Naive thymus-derived CD8-positive, alpha-beta T cell (primary cell): ENCODE measurements at places on chromosomes 5 and 9.

DNA sequence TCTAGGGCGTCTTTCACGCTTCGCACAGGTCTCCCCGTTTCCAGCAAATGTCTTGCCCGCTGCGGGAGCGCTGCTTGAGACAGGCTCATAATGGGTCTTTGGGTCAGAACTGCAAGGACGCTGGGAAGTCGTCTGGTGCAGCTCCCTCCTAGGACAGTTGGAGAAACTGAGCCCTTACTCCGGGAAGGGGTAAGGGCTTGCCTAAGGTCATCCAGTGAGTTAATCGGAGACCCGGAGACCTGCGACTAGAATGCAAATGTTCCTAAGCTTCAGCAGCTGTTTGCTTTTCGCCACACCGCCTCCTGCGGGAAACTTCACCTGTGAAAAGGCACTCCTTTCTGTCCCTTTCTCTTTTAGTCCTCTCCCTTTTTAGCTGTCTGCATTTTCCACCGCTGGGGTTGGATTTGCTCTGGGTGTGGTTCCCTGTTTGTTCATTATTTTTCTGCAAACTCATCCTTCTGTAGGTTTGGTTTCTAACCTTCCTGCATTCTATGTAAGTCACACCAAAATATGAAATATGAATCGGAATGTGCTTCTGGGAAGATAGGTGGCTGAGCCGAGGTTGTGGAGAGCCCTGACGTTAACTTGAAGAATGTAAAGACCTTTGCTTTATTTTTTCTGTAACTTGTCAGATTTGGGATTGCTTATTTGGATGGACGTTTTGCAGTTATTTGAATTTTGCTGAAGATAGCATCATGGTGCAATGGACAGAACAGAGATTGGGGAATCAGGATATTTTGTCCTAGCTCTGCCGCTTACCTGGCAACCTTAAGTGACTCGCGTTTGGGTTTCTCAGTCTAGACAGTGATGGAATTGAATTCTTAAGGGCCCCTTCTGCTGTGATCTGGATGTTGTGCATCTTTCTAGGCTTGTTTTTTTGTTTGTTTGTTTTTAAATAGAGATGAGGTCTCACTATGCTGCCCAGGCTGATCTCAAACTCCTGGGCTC is 909 bp downstream of the SLC36A1 start:
- peak; percentile 11 for DNase-seq

DNA sequence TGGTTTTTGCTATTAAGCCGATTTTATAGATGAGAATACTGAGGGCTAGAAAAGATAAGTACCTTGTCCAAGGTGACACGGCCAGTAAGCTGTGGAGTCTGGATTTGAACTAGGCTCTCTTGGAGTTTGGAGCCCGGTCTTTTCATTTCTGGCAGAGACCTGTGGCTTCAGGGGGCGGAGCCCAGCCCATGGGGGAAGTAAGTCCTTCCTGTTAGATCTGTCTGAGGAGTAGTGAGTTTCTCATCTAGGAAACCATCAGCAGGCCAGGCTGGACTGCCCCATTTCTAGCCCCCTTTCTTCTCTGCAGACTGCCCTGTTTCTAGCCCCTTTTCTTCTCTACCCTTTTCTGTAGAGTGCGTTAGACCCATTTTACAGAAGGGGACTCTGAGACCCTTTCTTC is 521 bp upstream of the PTGS1 start:
- DNase-seq = no peak

- DNase-seq = no peak
Observed at GRCh38 chr9:108536836-108537601, 318.8 kb downstream of the ACTL7B start.

GRCh38 chr9:131417264-131418142 is 23.6 kb downstream of the PRRC2B start:
- DNase-seq = no peak

DNA sequence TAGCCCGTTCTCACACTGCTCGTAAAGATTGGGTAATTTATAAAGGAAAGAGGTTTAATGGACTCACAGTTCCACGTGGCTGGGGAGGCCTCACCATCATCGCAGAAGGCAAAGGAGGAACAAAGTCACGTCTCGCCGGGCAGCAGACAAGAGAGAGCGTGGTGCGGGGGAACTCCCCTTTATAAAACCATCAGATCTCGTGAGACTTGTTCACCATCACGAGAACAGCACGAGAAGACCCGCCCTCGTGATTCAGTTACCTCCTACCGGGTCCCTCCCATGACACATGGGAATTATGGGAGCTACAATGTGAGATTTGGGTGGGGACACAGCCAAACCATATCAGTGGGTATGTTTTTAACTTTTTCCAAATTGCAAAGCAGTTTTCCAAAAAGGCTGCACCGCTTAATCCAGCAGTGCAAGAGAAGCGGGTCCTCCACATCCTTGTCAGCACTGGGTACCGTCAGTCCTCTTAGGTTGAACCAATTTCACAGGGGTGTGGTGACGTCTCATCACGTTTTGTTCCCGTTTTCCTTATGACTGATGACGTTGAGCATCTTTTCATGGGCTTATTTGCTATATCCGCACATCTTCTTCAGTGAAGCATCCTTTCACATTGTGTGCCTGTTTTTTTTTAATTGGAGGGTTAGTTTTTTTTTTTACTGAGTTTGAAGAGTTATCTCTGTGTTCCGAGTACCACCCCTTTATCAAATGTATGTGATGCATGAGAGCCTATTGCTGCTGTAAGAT is 8.0 kb upstream of the FCN2 start:
- DNase-seq = no peak

DNA sequence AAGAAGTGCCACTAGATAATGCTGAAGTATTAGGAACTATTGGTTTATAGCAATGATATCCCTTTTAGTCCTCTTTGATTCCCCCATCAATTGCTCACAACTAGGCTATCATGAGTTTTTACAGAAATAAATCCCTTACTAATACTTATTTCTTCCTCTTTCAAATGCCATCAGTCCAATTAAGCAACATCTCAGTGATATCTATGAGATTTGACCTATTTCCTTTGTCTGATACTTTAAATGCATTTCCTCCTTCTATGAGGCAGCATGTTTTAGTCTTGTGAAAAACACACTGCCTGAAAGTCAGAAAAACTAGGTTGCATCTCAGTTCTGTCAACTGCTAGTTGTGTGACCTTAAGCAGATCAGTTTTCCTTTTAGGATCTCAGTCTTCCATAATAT is 101.6 kb downstream of the FBXW11 start:
- DNase-seq = no peak

DNA sequence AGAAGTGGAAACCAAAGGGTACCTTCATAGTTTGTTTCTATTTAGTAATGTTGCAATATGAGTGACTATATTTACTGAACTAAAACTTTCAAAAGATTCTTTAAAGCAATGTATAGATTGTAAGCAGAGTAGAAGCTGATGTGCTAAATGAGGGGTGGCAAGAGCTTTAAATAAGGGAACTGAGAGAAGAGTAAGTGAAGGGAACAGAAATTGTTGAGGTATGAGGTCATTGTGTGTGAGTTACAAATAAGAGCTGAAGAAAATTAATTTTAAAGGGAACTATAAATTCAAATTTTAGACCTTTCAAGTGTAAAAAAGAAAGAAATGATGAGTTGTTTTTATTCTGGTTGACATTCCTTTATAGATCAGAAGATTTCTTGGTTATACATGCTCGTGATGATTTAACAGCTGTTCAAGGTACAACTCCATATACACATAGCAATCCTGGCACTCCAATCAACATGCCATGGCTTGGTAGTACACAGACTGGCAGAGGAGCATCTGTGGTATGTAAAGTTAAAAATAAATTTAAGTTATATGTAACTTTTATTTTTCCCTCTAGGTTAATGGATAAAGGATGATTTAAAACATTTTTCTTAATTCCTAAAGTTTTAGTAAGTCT is 135.1 kb upstream of the TNFAIP8 start:
- no peak for DNase-seq

DNA sequence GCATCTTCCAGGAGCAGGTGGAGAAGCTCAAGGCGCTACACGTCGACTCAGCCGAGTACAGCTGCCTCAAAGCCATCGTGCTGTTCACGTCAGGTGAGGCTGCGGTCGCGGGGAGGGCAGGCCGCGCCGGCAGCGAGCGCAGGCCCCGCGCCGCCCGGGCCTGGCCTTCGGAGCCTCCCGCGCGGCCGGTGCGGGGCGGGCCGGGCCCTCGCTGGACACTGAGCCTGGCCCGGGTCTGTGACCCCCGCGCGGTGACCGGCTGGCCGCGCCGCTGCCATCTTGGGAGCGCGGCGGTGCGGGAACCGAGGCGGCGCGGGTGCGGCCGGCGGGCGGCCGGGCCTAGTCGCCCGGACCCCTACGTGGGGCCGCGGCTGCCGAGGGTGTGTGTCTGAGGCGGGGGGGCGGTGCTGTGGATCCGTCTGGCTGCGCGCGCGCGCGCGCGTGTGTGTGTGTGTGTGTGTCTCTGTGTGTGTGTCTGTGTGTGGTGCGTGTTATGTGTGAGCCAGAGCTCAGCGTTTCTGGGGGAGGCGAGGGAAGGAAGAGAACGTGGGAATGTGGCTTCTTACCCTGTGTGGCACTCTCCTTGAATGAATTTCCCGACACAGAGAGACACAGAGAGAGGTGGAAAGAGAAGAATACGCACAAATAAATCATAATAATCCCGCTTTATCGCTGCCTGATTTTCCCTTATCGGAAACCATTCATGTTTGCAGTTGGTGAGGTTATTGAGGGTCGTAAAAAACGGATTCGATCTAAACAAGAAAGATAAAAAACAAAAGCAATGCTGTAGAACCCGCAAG is 5.5 kb downstream of the NR2F1 start:
- DNase-seq = no peak

DNA sequence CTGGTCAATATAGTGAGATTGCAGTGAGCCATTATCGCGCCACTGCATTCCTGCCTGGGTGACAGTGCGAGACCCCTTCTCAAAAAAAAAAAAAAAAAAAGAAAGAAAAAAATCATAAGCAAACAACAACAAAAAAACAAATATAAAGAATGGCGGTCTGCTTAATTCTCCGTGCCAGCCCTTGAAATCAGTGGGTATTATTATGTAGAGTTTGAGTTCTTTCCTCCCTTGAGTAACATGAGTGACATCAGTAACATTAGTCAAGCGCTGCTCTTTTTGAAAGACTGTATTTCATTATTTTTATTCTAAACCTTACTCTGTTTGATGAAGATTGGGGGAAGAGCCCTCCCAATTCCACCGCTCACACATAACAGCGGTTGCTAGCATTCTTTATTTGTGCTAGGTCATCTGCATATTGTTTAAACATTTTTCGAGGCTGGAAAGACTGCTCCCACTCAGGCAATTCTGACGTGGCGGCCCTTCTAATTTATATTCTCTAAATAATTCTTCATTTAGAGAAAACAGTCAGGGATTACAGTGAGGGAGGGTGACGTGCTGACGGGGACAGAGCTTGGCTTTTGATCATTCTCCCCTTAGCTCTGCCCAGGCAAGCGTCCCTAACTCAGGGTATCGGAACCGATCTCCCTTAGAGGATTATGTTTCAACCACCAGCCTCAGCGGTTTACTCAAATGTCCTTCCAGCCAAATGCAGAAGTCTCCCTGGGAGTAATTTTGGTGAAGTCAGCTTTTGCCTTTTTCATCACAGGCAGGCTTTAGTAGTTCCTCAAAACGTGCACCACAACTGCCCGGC is 860 bp upstream of the MARCHF6 start:
- no peak for DNase-seq

DNA sequence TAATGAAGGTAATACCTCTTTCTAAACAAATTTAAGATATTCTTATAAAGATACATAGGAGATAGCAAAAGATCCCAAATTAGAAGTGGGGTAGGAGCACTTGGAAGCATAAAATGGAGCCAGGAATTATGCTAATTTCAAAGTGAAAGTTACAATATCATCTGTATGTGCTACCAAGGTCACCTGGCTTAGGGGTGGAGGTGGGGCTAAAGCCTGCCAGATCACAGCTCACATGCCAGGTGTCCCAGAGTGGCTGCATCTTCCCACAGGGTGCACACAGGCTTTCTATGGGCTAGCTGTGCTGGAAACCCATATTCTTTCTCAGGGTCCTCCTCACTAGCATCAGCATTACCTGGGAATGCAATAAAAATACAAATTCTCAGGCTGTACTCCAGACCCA is 118.2 kb upstream of the TXNDC8 start:
- no peak for DNase-seq

DNA sequence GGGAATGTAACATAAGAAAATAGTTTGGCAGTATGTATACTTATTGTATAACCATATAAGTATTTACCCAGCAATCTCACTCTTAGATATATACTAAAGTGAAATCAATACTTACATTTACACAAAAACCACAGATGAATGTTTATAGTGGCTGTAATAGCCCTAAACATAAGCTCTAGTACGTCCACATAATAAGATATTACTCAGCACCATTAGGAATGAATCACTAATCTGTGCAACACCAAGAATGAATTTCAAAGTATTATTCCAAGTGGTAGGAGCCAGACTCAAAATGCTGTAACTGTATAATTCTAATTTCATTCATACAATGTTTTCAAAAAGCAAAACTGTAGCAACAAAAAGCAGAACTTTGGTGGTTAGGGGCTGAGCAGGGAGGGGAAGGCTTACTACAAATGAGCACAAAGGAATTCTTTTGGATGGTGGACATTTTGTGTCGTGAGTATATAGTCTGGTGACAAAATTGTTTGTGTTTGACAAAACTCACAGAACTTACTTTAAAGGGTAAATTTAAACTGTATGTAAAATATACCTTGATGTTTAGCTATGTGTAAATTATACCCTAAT is 11.9 kb upstream of the C5orf46 start:
- DNase-seq = no peak

DNA sequence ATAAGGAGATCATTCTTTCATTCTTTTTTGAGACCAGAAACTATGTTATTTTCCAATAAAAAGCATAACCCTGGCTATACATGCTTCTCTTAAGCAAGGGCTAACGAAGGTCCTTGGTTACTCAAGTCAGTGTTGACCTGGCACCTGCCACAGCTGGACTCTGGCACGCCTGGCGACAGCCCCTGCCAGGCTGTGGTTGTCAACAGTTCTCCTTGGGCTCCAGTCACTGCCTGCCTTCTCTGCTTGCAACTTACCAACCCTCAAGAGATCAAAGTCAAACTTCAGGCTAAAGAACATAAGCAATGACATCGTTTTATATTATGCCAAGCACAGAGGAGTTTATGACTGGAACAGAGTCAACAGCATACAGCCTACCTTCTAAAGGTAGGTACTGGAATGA is 61.4 kb upstream of the TBC1D9B start:
- no peak for DNase-seq

GRCh38 chr9:113650207-113651131 is 186.9 kb downstream of the RGS3 start:
- DNase-seq = no peak

DNA sequence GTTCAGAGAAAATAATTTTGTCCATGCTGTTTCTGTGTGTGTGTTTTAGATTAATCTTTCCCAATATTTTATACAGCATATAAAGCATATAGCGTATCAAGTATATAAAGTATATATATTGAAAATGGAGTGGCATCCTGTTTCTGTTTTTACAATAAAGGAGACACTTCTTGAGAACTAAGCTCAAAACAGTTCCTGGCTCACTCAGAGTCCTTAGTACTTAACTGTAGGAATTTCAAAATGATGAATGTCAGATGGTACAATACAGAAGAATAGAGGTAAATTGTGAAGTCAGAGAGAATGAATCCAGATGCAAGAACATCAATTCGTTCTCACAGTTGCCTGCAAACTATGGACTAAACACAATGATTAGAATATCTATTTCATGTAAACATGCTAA is 68.7 kb upstream of the TAS2R1 start:
- no peak for DNase-seq
